ENCODE measurements at places on chromosomes 1 and 21.

- no peak for DNase-seq
These were observed 9.5 kb upstream of the TAS1R2 start for GRCh38 chr1:18868801-18869424.

DNA sequence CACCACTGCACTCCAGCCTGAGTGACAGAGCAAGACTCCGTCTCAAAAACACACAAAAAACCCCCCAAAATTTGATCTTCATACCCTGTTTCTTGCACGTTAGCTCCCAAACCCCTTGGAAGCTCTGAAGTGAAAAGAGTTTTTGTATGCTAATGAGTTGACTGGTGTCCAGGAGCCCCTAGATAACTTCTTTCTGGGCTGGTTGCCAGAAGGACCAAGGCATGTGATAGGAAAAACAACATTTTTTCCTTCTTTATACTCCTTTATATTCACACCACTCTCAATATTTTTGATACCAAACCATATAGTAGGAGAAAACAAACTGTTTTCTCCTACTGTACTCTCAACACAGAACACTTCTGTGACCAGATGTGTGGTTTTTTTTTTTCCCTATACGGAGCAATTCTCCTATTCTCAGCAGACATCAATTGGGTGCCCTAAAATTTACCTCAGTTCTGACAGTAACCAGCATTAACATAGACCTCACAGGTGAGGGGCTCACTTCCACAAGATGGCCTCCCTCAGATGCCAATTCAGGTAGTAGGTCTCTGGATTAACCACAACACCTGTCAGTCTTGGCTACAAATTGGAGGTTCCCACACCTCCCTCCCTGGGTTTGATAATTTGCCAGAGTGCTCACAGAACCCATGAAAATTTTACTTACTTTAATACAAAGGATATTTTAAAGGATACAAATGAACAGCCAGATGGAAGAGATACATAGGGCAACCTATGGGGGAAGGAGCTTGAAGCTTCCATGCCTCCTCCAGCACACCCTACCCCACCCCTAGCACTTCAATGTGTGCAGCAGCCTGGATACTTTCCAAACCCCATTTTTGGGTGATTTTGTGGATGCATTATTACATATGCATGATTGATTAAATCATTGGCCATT is 25.6 kb downstream of the ZYG11B start:
- DNase-seq = no peak

DNA sequence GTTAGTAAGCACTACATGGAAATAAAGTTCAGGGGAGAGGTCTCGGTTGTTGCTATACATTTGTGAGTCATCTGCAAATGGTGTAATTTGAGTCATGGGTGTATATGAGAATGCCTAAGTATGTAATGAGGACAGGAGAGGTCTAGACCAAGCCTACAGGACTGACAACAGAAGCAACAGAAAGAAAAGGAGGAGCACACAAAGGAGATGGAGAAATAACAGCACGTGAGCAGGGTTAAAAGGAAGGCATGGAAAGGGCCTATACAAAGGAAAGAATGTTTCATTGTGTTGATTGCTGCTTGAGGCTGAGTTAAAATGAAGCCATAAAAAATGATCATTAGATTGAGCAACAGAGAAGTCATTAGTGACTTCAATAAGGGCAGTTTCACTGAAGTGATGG is 28.0 kb upstream of the PRKAA2 start:
- DNase-seq = no peak

GRCh38 chr21:31216206-31216605 is 127.9 kb downstream of the TIAM1 start:
- DNase-seq = no peak

- DNase-seq = no peak
These were observed 12.9 kb downstream of the MIIP start for GRCh38 chr1:12032161-12032621.

DNA sequence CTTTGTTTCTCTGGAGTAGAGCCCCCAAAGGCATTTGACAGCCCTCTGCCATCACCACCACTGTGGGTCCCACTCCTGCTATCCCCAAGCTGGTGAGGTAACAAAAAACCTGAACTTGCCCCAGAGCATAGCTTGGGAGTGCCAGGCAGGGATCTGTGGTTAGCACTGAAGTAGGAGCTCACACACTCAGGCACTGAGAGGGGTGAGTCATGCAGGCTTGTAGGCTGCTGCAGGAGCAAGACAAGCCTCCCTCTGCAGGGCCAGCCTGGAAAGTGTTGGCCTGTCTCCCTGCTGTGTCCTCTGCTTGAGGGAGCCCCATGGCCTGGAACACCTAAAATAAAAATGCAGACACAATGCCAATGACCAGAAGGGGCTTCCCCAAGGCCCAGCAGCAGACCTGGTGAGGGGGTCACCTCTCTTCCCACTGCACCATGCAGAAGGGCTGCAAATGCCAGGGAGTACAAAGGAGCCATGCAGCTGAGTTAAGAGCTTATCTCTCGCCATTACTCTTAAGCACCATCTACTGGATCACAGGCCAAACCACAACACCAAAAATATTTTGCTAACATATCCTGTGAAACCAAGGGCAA is 108.9 kb upstream of the POGK start:
- DNase-seq = no peak

- peak; percentile 48 for DNase-seq
These were observed 10.7 kb downstream of the OPTC start for GRCh38 chr1:203504400-203505250.

- DNase-seq = no peak
These were observed 512.6 kb downstream of the MRPL39 start for GRCh38 chr21:25094695-25095094.

GRCh38 chr1:3441410-3441847 is 13.0 kb upstream of the ARHGEF16 start:
- no peak for DNase-seq

DNA sequence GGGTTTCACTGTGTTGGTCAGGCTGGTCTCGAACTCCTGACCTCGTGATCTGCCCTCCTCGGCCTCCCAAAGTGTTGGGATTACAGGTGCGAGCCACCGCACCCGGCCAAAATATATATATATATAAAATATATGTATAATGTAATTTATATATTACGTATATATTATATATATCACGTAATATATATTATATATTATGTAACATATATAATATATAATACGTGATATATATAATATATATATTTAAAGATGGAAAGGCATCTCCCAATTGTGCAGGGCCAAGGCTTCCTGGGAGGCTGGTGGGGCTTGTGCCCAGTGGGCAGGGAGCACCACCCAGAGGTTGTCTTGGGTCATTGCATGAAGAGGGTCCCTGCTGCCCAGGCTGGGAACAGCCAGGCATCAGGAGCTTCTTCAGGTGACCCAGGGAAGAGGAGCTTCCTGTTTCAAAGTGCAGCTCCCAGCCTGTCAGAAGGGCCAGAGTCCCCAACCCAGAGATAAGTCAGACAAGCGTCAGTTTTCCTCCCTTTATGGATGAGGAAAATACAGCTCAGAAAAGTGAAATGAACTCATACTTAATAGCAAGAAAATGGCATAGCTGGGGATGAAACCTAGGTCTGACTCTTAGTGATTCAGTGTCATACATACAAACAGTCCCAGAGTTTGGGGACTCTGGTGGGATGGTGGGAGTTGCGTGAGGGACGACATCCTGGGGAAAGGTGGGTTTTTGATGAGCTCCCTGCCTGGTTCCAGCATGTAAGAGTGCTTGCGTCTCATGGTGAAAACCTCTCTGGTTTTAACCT is 12.0 kb downstream of the UBE2Q1 start:
- no peak for DNase-seq

- no peak for DNase-seq
These were observed 970.7 kb downstream of the KCNT2 start for GRCh38 chr1:195637539-195637938.

DNA sequence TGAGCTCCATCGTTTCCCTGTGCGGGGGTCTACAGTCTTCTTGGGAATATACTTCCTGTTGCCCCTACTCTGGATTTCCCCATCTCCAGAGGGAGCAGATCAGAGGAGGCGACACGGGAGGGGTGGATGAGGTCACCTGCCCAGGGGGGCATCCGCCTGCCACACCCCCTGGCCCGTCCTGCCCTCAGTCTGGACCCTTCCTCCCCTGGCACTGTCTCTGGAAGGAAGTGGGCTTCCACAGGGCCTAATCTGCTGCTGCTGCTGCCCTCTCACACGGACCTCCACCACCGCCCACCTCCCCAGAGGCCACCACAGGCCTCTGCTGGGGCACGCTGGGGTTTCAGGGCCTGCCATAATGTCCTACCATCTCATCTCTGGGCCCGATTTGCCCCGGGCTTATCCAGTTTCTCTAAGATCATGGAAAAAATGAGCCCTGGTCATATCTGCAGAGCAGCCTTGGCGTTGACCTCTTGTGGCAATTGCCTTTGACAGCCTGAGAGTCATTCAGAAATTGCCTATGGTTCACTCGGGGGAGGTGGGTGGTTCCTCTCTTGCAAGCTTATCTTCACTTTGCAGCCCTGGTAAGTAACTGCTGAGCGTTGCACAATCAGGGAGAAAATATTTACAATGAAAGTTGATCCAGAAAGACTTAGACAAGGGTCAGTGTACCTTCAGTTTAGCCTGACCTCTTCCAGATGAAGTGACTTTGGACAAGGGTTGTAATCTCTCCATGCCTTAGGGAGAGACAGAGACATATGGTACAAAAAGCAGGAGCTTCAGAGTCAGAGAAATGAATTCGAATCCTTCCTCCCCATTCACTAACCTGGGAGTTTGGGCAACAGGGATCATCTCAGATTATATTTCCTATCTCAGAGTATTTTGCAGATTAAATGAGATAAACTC is 252.4 kb downstream of the TOMM20 start:
- DNase-seq = no peak

GRCh38 chr1:110091381-110091780 is 20.9 kb upstream of the UBL4B start:
- no peak for DNase-seq

DNA sequence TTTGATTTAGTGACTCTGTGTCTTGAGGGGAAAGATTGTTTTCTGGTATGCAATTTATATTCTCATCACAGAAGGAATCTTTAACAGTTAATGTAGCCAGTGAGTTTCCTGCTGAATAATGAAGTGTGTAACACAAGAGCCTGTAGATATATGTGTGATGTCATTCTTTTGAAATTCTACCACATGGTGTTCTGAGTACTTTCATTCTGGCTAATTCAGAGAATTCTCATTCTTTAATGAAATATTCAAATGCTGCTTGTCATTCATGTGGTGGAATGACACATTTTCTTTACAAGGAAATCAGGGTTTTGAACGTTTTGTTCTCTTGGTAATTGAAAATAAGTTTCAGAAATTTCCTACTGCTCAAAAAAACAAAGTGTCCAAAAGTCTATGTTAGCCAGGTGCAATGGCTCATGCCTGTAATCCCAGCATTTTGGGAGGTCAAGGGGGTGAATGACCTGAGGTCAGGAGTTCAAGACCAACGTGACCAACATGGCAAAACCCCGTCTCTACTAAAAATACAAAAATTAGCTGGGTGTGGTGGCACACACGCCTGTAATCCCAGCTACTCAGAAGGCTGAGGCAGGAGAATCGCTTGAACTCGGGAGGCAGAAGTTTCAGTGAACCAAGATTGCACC is 79.6 kb downstream of the MAP3K21 start:
- no peak for DNase-seq

GRCh38 chr1:184356891-184357290 is 29.9 kb upstream of the C1orf21 start:
- DNase-seq = no peak

DNA sequence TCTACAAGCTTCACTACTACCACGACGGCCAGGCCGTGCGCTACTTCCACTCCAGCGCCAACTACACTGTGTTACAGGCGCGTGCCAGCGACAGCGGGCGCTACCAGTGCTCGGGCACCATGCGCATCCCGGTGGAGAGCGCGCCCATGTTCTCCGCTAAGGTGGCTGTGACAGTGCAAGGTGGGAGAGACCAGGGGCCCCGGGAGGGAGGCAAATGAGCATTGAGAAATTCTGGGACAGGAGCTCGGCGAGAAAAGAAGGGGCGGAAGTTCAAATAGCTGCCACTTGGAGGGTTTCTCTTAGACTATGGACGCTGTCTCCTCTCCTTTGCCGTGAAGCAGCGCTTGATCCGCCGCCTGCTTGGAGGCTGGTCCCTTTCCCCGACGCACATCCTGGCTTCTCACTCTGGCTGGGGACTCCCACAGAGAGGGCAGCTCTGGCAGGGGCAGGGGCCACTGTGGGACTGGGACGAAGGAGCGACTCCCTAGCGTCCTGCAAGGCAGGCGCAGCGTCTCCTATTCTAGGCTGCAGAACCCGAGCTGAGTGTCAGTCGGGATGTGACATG is 4.6 kb downstream of the FCRLB start:
- no peak for DNase-seq

- DNase-seq = no peak
These were observed 567.2 kb downstream of the PTPRU start for GRCh38 chr1:29803486-29803885.

- DNase-seq = no peak
These were observed 45.9 kb downstream of the COQ8A start for GRCh38 chr1:226985839-226986463.

DNA sequence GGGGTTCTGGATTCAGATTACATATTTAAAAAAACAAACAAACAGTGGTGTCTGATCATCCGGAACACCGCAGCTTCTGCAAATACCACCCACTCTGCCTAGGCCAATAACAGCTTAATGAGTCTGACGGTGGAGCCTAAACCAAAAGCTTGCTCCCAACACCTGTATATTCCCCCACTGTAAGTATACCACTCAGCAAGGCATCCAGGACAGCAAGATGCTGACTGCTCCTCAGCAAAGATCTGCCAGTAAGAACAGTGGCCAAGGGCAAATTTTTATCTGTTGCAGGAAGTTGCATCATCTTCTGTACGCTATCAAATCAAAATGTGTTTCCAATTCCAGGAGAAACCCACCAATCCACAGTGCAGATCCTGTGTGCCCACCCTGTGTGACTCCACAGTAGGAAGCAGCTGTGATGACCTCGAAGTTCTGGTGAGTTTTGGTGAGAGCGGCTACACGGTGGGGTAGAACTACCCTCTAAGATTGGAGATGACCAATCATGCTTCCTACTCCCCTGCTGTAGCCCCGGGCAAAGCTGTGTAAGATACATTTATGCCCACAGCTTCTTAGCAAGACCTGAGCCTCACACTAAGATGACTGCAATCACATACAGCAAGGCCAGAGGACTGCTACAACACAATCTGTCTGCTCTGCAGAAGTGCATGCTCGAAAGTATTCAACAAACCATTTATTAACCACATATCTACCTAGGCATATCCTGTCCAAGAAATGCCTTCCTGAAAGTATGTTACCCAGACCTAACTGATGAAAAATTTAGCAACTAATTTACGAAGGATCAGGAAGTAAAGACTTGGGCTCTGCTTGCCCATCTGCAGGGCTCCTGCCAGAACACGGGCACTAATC is 30.5 kb downstream of the SIPA1L2 start:
- DNase-seq = no peak

DNA sequence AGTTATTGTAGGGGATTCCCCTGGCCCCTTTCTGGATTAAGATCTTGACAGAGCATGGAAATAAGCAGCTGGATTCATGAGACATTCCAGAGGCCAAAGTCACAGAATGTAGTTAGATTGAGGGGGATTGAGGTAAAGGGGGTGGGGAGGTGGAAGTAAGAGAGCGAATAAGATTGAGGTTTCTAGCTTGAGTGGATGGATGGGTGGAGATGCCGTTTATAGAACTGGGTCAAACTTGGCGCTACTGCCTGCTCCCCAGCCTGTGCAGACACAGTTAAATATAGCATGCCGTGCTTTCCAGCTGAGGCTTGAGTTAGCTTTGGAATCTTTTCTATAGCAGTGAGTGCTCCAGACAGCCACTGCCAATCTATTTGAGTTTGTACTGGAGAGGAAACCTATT is 85.7 kb downstream of the DYRK1A start:
- no peak for DNase-seq
